Activated T-helper 9 cell treated with anti-CD3 and anti-CD28 coated beads, Interleukin-2, amount 50 U/mL, for 16 hours (primary cell): ENCODE measurements at places on chromosomes 6 and 20.

- no peak for DNase-seq
Measured at GRCh38 chr6:46684771-46685170, 2.9 kb upstream of the TDRD6 start.

- DNase-seq: no peak
Measured at GRCh38 chr20:1389703-1390580, 2.9 kb downstream of the FKBP1A start.

DNA sequence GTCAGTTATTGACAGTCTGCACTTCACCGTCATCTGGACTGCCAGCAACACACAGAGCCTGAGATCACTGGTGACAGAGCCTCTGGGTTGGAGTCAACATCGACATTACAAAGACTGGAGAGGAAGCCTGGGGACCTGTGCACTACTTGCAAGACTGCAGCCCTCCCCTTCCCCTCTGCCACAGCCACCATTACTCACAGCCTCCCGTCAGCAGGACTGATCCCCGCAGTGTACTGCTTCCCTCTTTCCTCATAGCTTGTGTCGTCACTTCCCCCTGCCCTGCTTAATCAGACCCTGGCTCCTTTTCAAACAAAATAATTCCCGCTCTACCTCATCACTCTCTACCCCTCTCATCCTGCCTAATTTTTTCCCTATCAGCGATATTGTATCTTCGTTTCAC lies 235.5 kb upstream of the KCNQ5 start:
- no peak for DNase-seq

GRCh38 chr6:124796464-124796970 lies 165.7 kb upstream of the RNF217 start:
- DNase-seq: no peak

- DNase-seq: no peak
Measured at GRCh38 chr6:82861121-82861520, 204.5 kb downstream of the UBE3D start.

DNA sequence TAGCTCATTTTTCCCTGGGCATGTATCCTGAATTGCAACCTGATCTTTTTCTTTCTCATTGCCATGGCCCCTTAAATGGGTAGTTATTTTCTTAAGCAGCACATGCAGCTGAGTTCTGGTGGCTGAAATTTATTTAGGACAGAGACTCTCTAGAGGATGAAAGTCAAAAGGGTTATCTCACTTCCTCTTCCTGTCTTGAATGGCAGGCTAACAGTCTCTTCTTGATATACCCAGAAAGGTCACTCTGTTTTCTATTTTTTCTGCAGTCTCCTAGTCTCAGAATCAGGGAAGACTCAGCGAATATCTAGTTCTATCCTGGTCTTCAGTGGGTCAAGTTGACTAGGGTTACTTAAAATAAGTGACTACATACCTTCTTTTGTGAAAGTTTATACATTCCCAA lies 243.3 kb downstream of the EPHA7 start:
- no peak for DNase-seq

DNA sequence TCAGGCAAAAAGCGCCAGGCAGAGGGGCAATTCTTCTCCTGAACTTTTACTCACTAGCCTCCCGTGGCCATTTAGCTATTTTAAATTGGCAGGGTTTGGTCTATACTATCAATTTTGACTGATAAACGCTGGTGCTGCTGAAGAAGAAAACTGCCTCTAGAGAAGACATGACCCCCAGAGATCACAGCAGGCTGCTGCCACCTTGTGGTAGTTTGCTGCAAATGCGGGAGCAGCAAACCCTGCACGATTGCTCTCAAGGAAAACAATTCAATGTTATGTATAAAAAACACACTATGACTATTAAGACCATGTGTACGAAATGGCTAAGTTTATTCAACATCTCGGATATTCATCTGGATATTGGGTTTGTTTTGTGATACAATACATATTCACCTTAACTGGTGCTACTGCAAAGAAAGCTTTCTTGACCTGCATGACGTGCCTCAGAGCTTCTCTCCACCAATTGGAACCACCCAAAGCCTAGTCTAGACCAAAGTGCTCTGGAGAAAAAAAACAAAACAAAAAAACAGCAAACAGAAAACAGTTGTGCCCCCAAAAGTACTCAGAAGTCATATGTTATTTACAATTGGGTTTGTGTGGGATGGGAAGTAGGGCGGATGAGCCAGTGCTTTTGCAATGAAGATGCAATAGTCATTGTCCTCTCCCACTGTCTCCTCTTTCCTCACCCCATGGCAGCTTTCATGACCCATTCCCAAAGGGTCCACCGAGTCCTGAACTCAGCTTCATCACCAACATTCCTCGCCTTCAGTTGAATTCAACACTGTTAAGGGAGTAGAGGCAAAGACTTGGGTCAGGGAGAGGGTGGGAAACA lies 19.6 kb upstream of the IL17F start:
- peak; percentile 37 for DNase-seq

GRCh38 chr6:158377860-158378259 lies 65.6 kb downstream of the TULP4 start:
- DNase-seq: no peak

DNA sequence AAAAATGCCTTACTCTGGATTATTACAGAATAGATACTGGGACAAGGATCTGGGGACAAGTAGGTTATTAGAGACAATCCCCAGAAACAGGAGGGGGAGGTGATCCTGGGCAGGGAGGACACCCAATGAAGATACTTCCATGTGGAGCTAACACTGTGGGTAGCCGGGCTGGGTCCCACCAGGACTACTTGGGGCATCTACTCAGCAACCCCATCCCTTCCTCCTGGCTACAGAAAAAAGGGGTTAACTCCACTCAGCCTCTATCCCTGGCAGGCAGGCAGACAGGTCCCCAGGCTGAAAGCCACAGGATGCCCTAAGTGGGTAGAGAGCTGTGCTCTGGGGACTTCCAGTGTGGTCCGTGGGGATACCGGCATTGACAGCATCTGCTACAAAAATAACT lies 68.0 kb upstream of the NXT1 start:
- DNase-seq: no peak

DNA sequence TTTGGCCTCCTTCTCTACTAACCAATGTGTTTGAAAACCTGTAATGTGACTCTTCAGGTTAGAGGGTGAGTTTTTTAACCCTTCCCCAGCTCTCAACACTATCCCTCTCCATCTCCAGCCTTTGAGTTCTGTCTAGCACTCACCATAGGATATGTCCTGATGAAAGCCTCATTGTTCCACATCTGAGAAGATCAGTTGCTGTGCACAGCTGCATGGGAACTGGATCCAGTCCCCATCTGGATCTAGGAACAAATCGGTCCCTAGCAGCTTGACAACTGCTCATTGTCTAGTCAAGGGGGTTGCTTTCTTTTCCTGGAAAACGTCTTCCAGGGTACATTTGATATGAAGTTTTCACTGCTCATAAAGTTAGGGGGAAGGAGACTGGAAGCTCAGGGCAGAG lies 45.4 kb upstream of the AGPAT4 start:
- no peak for DNase-seq
